ENCODE measurements at places on chromosomes 13 and 19.

DNA sequence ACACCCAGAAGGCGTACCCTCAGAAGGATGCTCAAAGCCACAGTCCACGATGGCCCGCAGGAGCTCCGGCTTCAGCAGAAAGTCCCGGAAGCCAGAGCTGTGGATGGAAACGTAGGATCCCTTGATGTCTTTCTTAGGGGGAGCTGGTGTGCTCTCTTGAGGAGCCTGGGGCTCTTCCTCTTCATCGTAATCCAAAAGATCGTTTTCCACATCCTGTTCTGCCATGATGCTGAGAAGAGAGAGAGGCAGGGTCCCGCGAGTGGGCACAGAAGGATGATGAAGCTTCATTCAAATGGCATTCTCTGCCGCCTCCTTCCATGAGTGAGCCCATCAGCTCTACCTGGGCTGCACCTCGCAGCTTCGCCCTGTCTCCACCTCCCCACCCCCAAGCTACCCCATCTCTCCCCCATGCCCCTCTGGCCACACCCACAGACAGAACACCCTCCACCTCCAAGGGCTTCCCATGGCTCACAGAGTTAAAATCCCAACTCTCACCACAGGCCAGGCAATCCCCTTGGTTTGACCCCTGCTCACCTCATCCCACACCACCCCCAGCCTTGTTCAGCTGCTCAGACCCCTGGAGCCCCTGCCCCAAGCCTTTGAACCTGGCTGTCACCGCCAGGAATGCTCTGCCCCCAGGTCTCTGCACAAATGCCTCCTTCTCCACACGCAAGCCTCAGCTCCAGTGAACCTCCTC lies 6.0 kb downstream of the DDX39A start:
- no peak for DNase-seq

DNA sequence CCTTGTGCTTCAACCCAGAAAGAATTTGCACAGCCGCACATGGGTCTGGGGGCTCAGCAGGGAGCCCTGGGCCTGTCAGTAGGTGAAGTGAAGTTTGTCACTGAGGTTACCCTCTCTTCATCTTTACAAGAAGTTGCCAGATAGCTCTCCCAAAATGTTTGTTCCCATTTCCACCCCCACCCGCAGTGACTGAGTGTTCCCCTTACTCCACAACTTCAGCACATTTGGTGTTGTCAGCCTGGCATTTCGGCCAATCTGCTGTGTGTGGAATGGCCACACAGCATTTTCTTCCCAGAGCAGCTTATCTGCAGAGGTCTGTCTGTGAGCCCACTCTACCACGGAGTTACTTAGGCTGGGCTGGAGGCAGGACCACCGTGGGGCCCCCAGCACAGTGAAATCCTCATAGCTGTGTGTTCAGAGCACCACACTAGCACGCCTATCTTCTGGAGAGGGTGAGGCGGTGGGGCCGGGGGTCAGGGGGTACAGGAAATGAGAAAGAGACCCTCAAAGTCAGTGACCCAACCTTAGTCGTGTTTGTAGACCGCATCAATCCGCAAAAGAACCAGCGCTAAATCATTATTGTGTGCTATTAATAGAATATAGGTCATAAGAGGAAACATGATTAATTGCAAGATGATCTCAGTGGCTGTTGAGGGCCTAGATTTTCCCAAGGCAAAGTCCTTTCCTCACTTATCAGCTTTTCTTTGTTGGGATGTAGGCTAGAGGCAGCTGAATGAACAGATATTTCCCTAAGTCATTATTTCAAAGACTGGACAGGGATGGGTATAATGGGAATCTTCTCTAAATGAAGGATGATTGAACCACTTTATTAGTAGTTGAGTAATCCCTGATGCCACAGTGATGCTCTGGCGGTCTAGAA lies 116.0 kb downstream of the SIPA1L3 start:
- DNase-seq = no peak

- DNase-seq = no peak
Measured at GRCh38 chr13:78133511-78133910, 214.9 kb upstream of the EDNRB start.

DNA sequence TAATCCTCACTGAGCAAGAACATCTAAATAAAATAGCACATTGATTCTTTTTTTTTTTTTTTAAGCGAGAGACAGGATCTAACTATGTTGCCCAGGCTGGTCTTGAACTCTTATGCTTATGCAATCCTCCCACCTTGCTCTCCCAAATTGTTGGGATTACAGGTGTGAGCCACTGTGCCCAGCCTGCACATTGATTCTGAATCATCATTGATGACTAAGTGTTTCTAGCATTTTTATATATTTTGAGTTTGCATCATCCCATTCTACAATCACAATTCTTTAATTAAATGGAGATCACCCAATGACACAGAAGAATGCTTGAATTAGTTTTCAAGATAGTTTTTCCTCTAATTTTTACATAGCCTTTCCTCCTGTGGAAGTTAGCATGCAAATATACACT lies 354.1 kb downstream of the KLF5 start:
- DNase-seq = no peak

DNA sequence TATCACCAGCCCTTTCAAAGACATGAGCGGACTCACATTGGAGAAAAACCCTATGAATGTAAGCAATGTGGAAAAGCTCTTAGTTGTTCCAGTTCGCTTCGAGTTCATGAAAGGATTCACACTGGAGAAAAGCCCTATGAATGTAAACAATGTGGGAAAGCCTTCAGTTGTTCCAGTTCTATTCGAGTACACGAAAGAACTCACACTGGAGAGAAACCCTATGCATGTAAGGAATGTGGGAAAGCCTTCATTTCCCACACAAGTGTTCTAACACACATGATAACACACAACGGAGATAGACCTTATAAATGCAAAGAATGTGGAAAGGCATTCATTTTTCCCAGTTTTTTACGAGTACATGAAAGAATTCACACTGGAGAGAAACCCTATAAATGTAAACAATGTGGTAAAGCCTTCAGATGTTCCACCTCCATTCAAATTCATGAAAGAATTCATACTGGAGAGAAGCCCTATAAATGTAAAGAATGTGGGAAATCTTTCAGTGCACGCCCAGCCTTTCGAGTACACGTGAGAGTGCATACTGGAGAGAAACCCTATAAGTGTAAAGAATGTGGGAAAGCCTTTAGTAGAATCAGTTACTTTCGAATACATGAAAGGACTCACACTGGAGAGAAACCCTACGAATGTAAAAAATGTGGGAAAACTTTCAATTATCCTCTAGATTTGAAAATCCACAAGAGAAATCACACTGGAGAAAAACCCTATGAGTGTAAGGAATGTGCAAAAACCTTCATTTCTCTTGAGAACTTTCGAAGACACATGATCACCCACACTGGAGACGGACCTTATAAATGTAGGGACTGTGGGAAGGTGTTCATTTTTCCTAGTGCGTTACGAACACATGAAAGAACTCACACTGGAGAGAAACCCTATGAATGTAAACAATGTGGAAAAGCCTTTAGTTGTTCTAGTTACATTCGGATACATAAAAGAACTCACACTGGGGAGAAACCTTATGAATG lies 17.6 kb downstream of the ZNF791 start:
- DNase-seq = no peak

- no peak for DNase-seq
Measured at GRCh38 chr13:44932171-44932849, 57.0 kb downstream of the NUFIP1 start.

DNA sequence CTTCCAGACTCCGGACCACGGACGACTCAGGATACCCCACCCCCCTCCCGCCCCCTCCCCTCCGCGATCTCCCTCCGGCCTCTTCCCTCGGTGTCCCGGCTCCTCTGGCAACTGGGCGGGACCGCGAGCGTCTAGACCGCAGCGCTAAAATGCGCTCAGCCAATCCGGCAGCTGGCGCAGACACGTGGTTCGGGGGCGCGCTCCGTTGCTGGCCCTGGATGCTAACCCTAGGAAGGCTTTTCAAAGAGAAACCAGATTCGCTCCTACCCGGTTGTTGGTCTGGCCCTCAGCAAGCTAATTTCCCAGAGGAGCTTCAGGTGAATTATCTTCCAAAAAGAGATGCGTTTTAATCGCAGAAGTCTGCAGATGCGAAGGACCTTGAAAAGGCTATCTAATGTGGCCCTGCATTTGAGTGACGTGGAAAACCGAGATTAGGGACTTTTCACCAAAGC lies at the start of gene DZIP1:
TSS of gene DZIP1 (minus strand) at position 106 of the 452 bp plus-strand sequence. CDS start 2,677 bp downstream, outside the sequence.
- DNase-seq = peak; percentile 89

- DNase-seq = peak; percentile 87
Measured at GRCh38 chr13:112968380-112968909, 569 bp upstream of the MCF2L start.

- no peak for DNase-seq
Measured at GRCh38 chr13:44865722-44866410, 123.4 kb downstream of the NUFIP1 start.

DNA sequence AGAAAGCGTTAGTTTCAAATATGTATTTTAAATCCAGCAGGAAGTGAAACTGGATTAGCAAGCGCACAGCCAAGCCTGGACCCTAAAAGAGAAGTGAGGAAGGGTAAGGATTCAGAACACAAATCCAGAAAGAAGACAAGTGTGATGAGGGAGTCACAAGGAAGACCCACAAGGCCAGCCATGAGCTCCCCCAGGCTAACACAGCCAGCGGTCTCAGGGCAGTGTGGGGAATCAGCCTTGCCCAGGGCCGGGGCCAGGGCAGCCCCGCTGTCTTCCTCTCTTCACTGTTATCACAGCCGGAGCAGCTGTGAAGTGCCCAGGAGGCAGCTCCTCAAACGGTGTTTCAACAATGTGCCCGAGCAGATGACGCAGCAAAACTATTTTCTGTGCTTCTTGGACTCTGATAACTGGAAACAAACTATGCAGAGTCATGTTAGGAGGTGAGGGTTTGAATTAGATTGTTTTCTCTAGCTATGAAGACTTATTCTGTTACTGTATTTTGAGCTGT lies 12.2 kb upstream of the CDC16 start:
- no peak for DNase-seq

DNA sequence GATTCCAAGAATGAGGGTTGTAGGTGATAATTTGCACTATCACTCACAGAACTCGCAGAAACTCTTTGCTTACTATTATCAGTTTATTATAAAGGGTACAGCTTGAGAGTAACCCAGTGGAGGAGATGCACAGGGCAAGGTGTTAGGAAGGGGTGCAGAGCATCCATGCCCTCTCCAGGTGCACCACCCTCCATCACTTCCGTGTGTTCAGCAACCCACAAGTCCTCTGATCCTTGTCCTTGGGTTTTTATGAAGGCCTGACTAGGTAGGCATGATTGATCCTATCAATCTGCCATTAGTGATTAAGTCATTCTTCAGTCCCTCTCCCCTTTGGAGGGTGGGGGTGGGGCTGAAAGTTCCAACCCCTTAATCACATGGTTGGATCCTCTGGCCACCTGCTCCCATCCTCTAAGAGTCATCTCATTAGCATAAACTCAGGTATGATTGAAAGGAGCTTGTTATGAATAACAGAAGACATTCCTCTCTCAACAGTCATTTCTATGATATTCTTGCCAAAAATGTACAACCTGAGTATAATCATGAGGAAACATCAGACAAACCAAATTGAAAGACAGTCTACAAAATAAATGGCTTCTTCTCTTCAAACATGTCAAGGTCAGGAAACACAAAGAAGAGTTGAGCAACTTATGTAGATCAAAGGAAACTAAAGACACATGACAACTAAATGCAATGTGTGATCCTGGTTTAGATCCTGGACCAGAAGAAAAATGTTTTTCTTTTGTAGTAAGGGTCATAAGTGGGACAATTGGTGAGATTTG lies 225.4 kb downstream of the PCCA start:
- DNase-seq = no peak

DNA sequence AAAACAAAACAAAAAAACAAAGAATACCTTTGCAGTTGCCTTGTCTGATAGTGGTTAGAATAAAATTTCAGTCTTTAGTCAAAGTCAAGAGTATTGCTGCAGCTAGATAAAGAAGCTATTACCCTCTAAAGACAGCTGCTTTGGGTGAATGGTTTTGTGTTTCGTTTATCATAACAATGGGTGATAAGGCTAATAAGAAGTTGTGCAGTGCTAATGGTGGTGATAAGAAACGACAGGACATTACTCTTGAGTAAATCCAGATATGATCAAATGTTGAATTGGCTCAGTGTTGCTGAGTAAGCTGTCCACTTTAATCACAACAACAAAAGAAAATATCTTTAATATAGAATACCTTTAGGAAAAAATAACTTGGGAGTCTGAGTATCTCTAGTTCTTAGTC lies 1825.3 kb downstream of the SLITRK5 start:
- no peak for DNase-seq

DNA sequence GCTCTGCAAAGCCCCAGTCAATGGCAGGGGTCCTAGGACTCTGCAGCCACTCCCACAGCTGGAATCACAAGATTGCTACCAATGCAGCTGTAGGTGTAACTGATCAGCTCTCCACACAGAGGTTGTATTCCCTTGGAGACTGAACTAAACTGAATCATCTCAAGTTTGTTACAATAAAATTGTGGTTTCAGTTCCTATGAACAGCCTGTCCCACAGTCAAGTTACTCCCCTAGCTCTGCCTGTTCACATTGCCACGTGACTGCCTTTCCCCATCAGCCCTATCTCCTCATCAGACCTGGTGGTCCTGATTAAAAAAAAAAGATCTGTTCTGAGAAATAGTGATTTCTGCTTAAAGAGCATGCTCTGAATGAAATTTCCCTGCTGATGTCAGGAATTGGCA lies 287.9 kb upstream of the NBEA start:
- DNase-seq = no peak

GRCh38 chr19:18013210-18014111 lies 5.5 kb downstream of the ARRDC2 start:
- DNase-seq = no peak

DNA sequence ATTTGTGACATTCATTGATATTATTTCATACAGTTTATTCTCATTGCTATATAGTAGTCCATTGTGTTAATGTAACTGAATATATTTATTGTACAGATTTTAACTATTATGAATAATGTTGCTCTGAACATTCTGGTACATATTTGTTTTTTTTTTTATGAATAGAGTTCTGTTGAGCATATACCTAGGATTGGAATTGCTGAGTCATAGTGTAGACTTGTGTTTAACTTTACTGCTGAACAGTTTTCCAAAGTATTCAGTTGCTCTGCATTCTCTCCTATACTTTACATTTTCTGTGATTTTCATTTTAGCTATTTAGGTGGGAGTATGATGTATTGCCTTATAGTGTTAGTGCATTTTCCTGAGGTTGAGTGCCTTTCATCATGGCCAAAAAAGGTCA lies 97.5 kb downstream of the MAB21L1 start:
- no peak for DNase-seq

GRCh38 chr13:60152904-60153303 lies 10.8 kb downstream of the DIAPH3 start:
- no peak for DNase-seq

- no peak for DNase-seq
Measured at GRCh38 chr19:23787106-23787505, 28.4 kb upstream of the ZNF681 start.

- DNase-seq = no peak
Measured at GRCh38 chr13:25169356-25169755, 2.7 kb downstream of the AMER2 start.

- DNase-seq = no peak
Measured at GRCh38 chr13:44293374-44293773, 80.2 kb upstream of the SERP2 start.

- no peak for DNase-seq
Measured at GRCh38 chr13:103487841-103488240, 421.6 kb upstream of the SLC10A2 start.
